ENCODE measurements at places on chromosomes 7 and 10.

DNA sequence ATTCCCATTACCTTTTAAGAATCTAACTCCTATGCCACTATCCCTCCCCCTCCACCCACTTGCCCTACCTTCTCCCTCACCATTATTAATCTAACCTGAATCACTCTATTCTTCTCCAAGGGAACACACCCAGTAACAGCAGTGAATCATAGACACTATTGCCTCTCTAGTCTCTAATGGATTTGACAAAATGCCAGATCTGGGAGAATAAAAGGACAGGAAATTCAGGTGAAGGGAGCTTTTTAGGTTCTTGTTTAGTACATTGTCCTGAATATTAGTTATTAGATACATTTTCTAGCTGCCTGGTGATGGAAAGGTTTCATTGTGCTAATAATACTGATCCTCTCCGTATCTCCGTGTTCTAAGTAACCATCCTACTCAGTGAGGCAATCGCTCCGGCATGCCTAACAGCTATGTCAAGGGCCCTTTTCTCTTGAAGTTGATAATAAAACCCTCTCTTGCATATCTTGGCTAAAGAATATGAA is 4.1 kb upstream of the SFR1 start:
- DNase-seq, result no peak

- DNase-seq, result no peak
Observed at GRCh38 chr10:86868353-86868752, 89.1 kb downstream of the MMRN2 start.

GRCh38 chr7:155296788-155297516 is 726 bp upstream of the INSIG1 start:
- peak; percentile 63 for DNase-seq

DNA sequence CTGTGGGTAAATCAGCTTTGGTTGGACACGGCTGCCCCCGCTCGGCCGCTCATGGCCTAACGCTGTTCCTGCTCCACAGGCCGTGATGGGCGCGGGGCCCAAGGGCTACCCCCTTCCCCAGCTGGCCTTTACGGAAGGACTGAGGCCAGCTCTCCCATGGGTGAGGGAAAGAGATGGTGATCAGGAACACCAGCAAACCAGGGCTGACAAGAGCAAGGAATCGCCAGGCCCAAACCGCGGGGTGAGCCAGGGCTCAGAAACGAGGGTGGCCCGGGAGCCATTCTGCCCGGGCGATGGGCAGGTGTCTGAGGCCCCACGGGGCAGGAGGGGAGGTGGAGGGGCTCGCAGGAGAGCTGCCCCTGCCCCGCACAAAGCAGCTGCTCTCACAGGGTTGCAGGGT is 26.6 kb downstream of the GPER1 start:
- DNase-seq, result no peak

GRCh38 chr7:71120096-71120495 is 11.8 kb upstream of the GALNT17 start:
- no peak for DNase-seq

- no peak for DNase-seq
Observed at GRCh38 chr7:45092931-45093235, 4.1 kb upstream of the NACAD start.

DNA sequence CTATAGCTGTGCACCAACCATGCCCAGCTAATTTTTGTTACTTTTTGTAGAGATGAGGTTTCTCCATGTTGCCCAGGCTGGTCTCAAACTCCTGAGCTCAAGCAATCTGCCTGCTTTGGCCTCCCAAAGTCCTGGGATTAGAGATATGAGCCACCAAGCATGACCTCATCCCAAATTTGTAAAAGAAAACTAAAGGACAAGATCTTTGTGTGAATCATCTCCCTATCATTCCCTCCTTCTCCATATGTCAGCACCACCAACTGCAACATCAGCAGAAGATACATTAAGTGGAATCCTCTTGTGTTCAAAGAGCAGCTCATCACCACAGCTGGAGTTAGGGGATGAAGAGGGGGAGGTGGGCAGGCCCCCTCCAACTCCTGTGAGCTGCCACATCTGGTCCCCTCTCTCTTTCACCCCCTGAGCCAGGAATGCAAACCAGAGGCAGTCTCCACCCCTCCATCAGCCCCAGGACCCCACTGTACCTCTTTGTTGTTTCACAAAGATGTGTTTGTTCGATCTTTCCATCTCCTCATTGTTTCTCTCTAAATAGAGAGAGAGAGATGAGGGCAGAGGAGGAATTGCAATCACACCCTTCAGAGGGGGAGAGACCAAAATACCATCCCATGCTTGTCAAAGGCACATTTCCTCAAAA is 47.3 kb upstream of the PIP4K2A start:
- DNase-seq, result no peak

GRCh38 chr7:106982415-106982814 is 62.1 kb upstream of the PRKAR2B start:
- DNase-seq, result no peak

GRCh38 chr10:86782701-86783418 is 26.4 kb downstream of the BMPR1A start:
- no peak for DNase-seq

DNA sequence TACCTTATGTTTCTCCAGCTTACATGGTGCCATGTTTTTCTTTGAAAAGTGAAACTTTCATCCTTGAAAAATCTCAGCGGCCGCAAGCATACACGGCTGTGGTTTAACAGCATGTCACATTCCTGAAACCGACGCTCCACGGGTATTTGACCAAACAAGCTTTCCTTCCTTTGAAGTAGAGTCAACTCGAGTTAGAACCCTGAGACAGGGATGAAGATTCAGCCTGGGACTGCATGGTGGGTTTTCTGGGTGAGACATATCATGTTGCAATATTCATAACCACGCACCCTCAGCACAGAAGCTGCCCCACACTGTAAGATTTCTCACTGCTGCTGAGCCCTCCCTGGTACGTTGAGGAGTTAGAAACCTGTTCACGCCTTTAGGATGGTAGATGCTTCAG is 8.1 kb downstream of the CYP26A1 start:
- no peak for DNase-seq

- DNase-seq, result no peak
Observed at GRCh38 chr10:93255546-93255945, 181.9 kb downstream of the CYP26A1 start.

DNA sequence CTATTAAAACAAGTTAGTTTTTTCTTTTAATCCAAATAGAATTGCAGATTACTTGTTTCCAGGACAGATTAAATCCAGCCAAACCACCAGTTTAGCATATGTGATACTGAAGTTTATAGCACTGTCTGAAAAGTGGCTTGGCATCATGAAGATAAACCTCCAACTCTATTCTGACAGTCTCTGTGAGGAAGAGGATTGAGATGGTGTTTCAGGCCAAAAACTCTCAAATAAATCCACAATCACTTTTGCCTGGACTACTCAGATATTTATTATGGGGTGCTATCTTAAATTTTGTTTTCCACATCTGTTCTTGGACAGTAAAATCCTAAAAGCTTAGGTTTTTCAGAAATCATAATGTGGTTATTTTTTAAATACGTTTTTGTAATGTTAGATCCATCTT is 161.7 kb upstream of the SEMA3C start:
- no peak for DNase-seq

DNA sequence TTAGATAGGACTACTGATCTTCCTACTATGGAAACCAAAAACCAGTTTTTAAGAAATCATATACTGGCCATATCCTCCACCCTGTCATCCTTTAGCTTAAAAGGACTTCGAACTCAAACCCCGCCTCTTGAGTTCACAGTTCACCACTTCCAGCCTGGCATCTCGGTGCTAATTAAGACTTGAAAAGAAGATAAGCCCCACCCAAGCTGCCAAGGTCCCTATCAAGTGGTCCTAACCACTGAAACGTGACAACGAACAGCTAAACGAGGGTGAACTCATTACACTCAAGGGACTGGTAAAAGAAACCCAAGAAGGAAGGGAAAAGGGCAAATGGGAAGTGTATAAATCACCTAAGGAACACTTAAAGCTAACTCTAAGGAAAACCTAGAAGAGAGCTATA is 16.1 kb downstream of the COL17A1 start:
- DNase-seq, result no peak

DNA sequence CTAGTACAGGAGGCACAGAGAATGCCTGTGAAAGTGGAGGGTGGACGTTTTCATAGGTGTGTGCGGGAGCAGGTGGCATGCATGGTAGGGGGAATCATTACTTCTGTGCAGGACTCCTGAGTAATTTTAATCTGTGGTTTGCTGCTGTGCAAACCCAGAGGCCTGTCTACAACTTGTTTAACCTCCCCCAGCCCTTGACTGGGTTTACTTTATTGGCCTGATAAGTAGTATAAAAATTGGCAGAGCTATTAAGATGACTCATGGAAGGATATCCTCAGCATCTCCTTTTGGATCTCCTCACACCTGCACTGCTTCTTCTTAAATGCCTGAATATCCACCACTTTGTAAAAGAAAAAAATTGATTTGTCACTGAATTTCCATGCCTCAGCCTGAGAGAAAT is 104.8 kb downstream of the AUTS2 start:
- no peak for DNase-seq

- DNase-seq, result no peak
Observed at GRCh38 chr10:100303724-100304319, 17.3 kb upstream of the BLOC1S2 start.

DNA sequence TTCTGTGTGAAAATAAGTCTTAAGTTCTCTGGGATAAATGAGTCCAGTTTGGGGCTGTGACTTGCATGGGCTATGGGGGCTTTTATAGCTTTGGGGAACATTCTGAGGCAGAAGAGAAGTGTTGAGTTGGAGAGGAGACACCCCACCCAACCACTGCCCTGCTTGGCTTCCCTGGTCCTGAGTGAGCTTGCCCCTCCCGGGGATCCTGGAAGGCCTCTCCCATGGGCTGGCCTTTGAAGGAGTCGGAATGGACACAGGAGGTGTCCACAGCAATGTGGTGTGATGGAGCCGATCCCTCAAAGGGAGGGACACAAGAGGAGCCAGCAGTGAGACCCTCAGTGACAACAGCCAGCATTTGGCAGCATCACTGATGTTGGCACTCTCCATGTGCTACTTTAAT is 89.8 kb downstream of the GLRX3 start:
- DNase-seq, result no peak

DNA sequence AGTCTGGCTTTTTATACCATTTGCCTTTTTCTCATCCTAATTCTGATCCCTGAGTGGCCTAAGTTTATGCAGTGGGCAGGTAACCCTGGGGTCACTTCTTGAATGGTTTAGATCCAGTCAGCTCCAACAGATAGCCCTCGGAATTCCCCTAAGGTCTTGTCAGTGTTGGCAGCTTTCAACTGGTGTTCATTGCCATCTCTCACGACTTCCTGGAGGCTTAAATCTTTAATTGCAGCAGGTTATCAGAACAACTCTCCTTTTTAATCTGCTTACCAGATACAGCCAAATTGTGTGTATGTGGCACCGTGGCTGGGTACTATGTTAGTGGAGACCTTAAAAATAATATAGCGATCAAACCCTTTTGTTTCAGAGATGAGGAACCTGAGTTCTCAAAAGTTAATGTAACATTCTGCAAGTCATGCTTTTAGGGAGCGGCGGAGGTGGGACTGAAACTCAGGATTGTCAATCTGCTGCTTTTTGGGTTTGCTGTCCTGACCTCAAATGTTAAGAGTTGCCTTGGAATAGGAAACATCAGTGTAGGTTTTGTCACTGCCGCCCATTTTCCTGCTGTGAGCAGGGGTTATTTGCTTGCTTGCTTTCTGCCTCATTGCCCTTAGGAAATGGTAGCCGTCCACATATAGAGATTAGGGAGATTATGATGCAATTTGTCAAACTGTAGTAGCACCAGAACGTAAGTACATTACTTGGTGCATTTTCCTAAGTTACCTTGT is 818 bp downstream of the DLD start:
- no peak for DNase-seq

- DNase-seq, result no peak
Observed at GRCh38 chr7:64626083-64626469, 39.9 kb upstream of the ZNF107 start.

- peak; percentile 2 for DNase-seq
Observed at GRCh38 chr7:21767300-21767900, 178.3 kb downstream of the CDCA7L start.

GRCh38 chr7:43689115-43689514 is 40.2 kb downstream of the COA1 start:
- DNase-seq, result no peak
